AG09309 (cell line): ENCODE measurements at places on chromosomes 4 and X.

DNA sequence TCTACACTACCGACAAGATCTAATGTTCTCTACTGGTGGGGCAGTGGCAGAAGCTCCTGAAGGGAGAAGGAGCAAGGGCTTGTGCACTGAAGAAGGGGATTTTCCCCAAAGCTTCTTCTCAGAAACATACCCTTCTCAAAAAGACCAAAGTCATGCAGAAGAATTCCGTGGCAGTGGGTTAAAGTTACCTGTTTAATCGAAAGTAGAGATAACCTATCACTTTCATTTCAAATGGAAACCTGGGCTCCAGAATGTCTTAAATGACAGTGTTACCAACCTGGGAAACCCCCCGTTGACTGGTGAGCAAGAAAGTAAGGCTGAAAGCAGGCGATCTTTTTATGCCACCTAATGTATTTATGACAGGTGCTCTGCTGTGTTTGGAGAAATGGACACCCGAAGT is 92.5 kb upstream of the TEX13D start:
- no peak for DNase-seq

DNA sequence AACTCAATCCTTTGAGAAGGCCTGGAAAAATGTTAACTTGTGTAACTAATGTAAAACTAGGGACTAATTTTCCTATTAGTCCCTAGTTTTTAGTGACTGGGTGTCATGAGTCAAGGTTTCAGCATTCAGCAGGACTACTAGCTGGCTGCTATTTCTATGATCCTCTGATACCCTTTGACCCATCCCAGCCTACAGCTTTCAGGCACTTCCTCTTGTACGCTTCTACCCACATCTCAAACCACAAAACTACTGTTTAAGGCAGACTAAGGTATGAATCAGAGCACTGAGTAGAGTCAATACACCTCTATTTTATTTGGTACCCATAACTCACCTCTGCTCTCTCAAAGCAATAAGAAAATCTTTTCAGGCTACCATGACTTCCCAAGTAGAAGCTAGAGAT is 809.6 kb downstream of the PDHA2 start:
- DNase-seq = no peak

- DNase-seq = no peak
These were observed 35.7 kb upstream of the ADAM29 start for GRCh38 chr4:174882317-174882992.

- DNase-seq = no peak
These were observed 1137.6 kb downstream of the C4orf33 start for GRCh38 chr4:130233377-130234047.

DNA sequence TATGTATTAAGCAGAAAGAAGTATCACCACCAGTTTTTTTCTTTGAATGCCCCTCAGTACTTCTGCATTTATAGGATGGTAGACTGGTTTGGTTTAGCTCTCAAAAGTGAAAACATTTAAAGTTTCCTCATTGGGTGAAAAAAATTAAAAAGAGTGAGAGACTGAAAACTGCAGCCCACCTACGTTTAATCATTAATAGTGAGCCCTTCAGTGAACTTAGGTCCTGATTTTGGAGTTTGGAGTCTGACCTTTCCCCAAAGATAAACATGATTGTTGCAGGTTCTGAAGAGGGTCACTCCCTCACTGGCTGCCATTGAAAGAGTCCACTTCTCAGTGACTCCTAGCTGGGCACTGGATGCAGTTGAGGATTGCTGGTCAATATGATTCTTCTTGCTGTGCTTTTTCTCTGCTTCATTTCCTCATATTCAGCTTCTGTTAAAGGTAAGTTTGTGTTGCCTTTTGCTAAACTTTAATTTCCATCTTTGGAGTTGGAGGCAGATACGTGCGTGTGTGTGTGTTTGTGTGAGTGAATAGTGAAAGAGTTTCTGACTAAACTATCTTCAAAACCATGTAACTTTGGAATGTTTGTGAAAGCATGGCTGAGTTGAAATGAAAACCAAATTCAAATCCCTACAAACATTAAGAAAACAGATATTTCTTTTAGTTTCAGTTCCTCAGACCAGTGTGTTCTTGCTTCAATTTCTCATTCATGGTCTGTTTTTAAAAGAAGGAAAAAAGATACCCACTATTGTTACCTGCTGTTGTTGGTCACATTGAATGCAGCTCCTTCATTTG is at the start of gene MTTP:
Gene MTTP, plus strand, starts transcription at position 295 of the 795 bp plus-strand sequence. Its CDS starts 86 bp downstream, at position 381.
- no peak for DNase-seq

DNA sequence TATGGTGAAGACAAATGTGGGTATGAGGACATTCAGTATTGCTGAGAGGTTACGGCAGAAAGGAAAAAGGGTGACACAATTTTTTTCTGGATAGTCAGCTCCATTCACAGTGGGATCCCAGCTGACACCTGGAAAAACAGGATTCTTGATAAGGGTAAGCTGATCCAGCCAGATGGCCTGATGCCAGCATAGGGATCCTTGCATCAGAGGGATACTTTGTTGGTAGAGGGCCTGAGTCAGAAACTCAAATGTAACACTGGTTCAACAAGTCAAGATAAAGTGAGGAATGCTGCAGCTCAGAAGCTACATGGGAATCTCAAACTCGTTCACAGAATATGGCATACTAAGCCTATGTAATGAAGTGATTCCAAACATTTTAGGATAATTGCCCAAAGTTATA is 726.7 kb downstream of the C4orf33 start:
- no peak for DNase-seq

- DNase-seq = no peak
These were observed 6.7 kb downstream of the GPR34 start for GRCh38 chrX:41695426-41695825.

GRCh38 chr4:11440481-11441193 is 11.9 kb upstream of the HS3ST1 start:
- no peak for DNase-seq

DNA sequence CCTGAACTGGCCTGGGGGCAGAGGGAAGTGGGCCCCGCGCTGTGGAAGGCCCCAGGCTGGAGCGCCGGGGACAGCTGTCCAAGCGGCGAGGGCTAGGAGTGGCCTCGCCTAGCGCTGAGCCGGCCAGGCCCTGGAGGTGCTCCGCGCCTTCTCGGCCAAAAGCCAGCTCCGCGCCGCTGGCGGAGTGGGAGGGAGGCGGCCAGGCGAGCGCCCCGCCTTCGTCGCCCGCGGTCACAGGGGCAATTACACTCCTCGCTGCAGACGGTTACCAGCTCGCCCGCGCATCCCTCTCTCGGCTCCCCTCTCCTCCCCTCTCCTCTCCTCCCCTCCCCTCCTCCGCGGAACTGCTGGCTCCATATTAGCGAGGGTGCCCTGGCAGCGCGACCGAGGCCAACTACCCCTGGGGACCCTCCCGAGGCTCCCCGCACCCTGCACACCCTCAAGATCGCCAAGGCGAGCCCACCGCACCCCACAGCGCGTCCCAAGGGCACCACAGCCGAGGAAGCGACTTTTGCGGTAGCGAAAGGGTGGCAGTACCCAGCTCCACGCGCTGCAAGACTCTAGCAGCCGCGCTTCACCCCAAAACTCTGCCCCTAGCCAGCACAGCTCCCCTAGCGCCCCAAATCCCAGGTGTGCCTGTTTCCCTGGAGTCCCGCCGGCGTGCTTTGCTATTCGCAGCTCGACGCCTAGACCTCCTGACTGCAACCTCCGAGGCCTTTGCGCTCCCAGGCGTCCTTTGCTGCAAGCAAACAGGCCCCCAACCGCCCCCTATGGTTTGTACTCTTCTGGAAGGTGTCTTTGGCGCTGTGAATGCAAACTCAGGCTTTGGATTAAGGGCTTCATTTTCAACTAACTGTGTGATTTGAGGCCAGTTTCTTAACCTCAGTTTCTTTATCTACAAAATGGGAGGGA is 91.4 kb downstream of the BCOR start:
- DNase-seq = no peak

DNA sequence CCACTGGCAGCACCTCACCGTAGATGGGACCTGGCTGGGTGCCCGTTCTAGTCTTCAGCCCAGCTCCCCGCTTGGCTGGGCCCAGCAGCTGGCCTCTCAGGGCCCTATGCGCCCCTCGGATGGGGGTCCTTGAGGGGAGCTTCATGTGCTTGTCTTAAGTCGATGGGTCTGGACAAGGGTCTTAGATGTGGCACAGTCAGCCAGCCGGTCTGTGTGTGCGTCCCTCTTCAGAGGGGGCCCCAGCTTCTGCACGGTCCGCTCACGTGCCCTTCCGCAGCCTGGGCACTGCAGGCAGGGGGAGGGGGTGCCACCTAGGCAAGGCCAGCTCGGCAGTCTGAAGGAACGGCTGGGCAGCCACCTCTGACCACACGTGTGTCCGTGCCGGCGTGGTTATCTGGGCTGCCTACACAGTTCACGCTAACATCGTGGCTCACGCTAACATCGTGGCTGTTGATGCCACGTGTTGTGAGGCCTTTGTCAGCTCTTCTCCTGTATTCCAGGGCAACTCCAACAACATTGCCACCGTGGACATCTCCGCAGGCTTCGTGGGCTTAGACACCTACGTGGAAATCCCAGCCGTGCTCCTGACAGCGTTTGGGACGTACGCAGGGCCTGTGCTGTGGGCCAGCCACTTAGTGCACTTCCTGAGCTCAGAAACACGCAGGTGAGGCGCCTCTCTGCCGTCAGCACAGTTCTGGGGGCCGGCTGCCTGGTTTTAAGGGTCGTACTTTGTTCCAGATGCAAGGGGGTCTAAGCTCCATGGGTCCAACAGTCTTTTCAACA is 34.5 kb downstream of the PIGG start:
- DNase-seq = no peak

DNA sequence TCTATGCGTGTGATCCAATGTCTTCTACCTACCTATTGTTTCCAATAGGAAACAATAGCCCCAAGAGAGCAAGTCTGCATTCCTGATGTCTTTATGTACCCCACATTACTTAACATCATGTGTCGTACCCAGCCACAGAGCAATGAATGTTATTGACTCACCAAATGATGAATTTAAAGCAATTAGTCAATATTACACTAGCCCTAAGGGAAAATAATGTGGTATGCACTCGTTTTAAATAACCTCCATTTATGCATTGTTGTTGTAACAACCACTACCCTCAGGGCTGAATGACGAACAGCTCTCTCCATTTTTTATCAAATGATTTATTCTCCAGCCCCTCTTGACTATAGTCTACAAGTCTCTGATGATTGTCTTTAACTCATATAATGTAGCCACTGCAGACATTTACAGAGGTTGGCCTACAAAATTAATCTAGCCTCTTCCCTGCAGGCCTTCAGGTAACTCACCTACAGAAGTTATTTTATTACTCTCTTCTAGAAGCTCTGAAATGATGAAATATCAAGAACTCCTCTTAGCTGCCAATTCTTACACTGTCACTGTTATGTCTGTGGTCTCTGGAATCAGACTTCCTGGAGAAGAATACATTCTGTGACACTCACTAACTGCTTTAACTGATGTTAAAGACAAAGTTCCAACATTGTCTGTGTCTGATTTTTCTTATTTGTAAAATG is 601.7 kb upstream of the GRIA3 start:
- peak; percentile 8 for DNase-seq

GRCh38 chrX:81377329-81377728 is 175.4 kb downstream of the SH3BGRL start:
- DNase-seq = peak; percentile 7

GRCh38 chr4:4289597-4289940 is 385 bp downstream of the LYAR start:
- DNase-seq = no peak

DNA sequence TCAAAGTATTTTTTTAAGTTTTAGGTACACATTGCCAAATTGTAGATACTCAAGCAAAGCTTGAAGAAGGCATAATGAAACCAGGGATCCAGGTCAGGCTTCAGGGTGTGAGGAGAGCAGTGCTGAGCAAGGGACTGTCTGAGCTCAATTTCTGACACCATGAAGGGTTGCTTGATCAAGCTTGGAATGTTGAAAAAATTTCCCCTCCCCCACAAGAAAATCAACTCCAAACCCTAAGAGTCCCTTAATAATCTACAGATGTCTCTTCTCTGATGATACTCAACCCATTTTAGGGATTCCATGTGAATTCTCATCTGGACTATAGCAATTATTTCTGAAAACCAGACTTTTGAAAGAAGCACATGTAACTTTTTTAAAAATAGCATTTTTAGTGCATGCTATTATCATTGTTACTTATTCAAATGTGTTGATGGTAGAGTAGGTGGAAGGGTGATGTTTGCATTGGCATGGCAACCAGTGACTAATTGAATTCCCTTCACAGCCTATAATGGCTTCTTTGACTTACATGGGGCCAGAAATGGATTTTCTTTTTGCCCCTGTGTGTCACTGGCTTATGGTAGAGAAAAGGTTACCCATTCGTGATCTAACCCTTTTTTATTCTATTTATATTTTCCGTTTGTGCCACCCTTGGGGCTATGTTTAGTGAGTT is 252.0 kb downstream of the FBXW7 start:
- no peak for DNase-seq

- peak; percentile 2 for DNase-seq
These were observed 5.5 kb upstream of the WFS1 start for GRCh38 chr4:6264225-6264540.

DNA sequence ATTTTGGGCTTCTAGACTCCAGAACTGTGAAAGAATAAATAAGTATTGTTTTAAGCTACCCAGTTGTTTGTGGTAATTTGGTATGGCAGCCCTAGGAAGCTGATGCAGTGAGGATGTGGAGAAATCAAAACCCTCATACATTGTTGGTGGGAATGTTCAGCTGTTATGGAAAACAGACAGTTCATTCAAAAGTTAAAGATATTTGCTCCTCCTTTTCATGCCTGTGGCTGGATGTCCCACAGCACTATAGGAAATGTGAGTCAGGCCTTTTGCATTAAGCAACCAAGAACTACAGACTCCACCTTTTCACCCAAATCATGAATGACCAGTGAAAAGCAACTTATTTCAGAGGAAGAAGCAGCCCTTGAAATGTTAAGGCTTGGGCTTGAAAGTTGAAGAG is 6.7 kb downstream of the BBS12 start:
- DNase-seq = peak; percentile 73

DNA sequence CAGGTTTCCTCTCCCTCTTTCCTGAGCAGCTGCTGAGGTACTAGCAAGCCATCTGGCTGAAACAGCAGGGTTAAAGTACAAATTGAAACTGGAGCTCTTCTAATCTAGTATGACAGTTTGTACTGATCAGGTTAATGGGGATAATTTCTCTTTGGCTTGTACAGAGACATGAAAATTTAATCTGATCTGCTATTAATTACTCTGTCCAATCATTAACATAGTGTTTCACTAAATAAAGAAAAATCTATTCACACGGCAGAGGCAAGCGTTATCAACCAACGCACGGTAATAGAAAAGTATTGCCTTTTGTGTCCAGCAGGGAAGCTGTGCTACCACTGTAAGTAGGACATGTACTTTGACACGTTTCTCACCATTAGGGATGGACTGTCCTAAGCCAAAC is 71.1 kb downstream of the IGSF1 start:
- no peak for DNase-seq

GRCh38 chrX:94511564-94511963 is 837.6 kb downstream of the FAM133A start:
- no peak for DNase-seq
